NCI-H2171 treated with DMSO at 0.1 percent for 48 hours (cell line): ENCODE measurements at places on chromosomes 7 and 10.

- DNase-seq, result no peak
Observed at GRCh38 chr7:855686-856369, 20.5 kb upstream of the GET4 start.

DNA sequence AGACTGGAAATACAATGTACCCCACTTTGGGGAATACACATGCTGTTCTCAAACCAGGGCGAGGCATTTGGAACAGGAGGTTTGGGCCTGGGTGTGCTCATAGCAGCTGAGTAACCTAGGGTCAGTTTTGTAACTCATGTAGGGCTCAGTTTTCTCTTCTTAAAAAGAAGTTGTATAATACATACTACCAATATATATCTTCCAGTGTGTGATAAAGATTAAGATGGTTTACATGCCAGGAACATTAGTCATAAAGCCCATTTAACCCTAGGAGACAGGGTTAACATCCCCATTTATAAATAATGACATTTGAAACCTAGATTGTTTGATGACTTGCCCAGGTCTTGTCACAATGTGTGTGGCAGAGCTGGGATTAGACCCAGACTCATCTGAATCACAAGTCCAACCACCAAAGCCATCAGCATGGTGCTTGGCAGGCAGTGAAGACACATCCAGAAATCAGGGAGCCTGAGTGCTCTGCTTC lies 6.0 kb downstream of the AKR1B10 start:
- DNase-seq, result no peak

- no peak for DNase-seq
Observed at GRCh38 chr10:7955446-7955845, 99.0 kb upstream of the GATA3 start.

GRCh38 chr7:27889800-27890199 lies 149.8 kb downstream of the TAX1BP1 start:
- no peak for DNase-seq

GRCh38 chr7:105724688-105725087 lies 143.4 kb upstream of the EFCAB10 start:
- DNase-seq, result no peak

GRCh38 chr10:114938856-114939193 lies 830 bp downstream of the TRUB1 start:
- DNase-seq, result no peak

- no peak for DNase-seq
Observed at GRCh38 chr7:29102558-29103151, 43.7 kb downstream of the CPVL start.

GRCh38 chr7:45872116-45873034 lies 507 bp downstream of the CCDC201 start:
- DNase-seq, result no peak

GRCh38 chr7:102284399-102284798 lies 2.3 kb upstream of the SH2B2 start:
- no peak for DNase-seq

- DNase-seq, result no peak
Observed at GRCh38 chr7:44959433-44959951, 19.3 kb downstream of the MYO1G start.

GRCh38 chr7:37359662-37360444 lies 88.8 kb downstream of the ELMO1 start:
- peak; percentile 54 for DNase-seq

DNA sequence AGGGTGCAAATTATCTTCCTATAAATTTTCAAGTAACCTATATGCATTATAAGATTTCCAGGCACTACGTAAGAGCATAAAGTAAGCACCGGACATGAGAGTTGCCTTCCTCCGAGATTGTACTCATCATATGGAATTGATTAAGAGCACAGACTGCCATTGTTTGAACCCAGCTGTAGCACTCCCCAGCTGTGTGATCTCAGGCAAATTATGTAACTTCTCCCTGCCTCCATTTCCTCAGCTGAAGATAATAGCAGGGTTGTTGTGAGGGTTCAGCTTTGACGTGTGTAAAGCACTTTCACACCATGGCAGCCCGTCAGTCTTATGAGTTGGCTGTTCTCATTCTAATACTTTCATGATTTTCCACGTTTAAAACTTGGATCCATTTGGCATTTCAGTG lies 122.6 kb downstream of the ITIH5 start:
- no peak for DNase-seq

- peak; percentile 47 for DNase-seq
Observed at GRCh38 chr10:127755753-127756152, 18.8 kb downstream of the FOXI2 start.

DNA sequence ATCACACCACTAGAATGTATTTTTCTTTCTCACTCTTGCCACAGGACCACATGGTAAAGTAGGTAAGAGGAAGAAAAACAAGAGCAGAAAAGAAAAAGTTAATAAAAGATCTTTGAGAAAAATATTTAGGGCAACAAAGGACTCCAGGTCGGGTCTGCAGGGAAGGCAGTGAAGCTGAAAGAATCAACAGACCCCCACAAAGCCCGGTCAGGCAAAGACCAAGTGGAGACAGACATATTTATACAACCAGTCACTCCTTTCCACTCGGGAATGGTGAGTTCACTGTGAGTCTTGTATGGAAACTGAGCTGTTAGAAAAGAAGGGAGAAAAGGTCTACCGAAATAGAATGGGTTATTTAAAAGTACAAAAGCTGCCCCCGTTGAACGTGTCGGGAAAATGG lies 28.0 kb downstream of the RSU1 start:
- DNase-seq, result no peak

DNA sequence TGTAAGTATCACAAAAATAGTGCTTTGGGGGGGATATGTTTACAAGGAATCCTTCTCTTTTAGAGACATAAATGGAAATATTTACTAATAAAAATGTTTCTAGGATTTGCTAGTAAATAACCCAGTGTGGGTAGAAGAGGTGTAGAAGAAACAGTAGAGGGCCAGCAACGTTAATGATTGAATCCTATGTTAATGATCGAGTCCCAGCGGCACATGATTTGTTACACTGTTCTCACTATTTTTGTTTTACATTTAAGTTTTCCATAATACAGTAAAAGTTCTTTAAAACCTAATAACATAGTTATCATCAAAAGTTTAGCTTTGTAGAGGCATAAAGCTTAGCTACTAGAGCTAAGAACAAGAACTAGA lies 66.0 kb downstream of the UBE2H start:
- DNase-seq, result no peak

GRCh38 chr10:30984563-30985328 lies 46.9 kb downstream of the ZNF438 start:
- no peak for DNase-seq

GRCh38 chr7:106681815-106682495 lies 21.0 kb upstream of the CCDC71L start:
- no peak for DNase-seq

GRCh38 chr7:12539681-12540080 lies 30.8 kb upstream of the SCIN start:
- DNase-seq, result no peak

- no peak for DNase-seq
Observed at GRCh38 chr7:44393238-44394111, 68.1 kb upstream of the CAMK2B start.

DNA sequence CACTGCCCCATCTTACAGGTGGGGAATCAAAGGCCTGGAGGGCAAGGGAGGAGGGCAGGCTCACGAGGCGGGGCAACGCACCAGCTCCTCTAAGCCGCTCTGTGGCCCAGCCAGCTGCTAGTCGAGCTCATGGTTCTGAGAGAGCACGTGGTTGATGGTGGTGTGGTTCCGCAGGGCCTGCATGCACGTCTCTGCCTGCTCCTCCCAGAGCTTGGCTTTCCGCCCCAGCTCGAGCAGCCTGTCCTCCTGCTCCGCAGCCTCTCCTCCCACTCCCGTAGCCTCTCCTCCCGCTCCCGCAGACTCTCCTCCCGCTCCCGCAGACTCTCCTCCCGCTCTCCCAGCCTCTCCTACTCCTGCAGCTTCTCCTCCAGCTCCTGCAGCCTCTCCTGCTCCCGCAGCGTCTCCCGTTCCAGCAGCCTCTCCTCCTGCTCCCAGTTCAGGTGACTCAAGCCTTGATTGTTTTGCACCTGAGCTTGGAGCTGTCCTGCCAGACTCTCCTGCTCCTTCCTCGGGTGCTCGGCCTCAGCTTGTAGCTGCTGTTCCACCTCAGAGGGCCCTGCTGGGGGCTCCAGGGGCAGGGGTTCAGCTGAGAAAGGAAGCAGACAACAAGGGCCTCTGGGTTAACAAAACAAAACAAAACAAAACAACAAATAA lies 19.1 kb upstream of the MTPAP start:
- no peak for DNase-seq

DNA sequence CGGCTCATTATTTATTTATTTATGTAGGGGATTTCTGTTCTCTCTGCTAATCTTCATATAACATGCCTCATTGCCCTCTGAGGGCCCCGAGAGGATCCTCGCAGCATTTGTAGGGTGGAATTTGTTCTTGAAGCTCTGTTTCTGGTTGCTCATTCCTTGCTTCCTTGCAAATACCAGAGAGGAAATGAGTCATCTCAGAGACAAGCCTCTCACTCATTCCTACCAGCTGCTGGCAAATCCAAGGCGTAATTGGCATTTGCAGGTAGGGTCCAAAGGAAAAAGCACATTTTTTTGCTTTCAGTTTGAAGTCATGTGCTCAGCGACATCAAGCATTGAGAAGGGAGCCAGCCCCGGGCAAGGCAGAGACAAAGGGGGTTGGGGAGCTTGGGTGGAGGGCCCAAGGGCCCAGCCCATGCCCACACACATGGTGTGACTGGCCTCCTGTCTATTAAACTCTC lies 501.6 kb downstream of the GALNT17 start:
- peak; percentile 74 for DNase-seq
